ENCODE measurements at places on chromosomes 4 and X. TPM values are rescaled to one million over a fixed set of nuclear protein-coding genes. Genes with fewer than 3 reads are reported as not detected.

- DNase-seq: no peak
Observed at GRCh38 chr4:109977854-109978501, 65.3 kb downstream of the EGF start.

DNA sequence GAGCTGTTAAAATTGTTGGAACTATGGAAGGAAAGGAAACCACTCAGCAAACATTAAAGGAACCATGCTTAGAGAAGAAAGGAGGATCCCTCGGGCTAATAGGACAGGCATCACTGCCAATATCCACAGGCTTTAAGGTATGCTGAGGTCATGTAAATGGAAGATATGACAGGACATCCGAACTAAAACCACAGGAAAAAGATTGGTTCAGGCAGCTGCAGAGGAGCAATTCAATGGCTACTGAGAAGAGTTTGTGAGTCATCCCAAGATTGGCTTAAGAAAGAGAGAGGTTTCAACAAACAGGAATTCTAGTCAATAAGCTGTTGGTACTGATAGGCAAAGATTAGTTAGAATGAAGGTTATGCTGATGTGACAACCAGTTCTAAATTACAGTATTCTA lies 106.4 kb upstream of the FAM241A start:
- DNase-seq: no peak

- DNase-seq: no peak
Observed at GRCh38 chr4:102606261-102606660, 105.1 kb downstream of the NFKB1 start.

DNA sequence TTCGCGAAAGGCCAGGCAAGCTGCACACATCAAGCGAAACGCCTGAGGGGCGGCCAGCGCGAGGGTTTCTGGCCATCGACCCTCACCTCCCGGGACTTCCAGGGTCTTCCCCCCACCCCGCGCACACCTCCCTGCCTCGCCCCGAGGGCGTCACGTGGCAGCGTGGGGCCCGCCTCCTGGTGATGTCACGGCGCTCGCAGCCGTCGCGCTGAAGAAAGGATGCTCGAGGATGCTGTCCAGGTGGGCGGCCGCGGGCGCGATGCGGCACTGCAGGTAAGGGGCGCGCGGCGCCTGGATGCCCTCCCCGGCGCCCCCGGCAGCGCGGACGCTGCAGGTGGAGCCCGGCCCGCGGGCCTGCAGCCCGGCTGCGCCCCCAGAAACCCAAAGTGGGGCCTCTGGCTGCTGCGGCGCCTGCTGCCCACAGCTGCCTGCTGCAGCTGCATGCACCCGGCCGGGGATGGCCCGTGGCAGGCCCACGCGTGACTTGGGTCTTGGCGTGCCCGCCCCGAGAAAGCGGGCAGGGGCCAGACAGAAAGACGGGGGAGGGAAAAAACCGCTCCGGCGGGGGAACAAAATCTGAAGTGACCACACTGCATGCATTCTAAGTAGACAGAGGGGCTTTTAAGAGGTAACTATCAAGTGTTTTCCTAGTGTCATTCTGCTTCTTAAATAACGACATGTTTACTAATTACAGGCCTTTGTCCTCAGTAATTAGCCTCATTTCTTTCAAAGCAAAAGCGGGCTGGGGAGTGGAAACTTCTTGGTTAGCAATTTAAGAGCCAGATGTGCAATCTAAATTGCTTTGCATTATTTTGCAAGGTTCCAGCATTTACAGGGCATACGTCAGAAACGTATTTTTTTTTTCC lies 1.7 kb downstream of the CLCN4 start:
- no peak for DNase-seq

The SPANXA1 gene
- not detected for total RNA-seq

Data from heart left ventricle (tissue), 16 donors.